ENCODE measurements at places on chromosomes 12 and 14.
A peak's percentile ranks its signal among the peaks of the same experiment; 100 is the strongest.

GRCh38 chr12:288687-289086 lies 26.1 kb upstream of the SLC6A13 start:
- no peak for DNase-seq

DNA sequence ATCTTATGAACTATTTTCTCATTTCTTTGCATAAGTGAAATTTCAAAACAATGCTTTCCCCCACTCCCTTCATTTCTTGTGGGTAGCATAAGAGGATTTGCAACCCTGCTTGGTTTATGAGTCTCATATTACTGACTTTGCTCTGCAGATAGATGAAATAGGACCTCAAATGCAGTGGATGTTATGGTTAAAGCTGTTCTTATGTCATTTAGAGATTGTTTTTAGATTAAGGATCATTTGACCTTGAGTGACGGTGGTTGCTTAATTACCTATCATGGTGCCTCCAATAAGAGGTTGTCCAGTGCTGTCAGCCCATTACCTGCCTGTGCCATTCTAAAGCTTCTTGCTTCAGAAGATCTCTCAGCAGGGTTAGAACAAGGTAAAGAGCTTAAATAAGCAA lies 351.4 kb upstream of the ATP2B1 start:
- DNase-seq = no peak

GRCh38 chr12:91249054-91249453 lies 66.4 kb upstream of the DCN start:
- no peak for DNase-seq

DNA sequence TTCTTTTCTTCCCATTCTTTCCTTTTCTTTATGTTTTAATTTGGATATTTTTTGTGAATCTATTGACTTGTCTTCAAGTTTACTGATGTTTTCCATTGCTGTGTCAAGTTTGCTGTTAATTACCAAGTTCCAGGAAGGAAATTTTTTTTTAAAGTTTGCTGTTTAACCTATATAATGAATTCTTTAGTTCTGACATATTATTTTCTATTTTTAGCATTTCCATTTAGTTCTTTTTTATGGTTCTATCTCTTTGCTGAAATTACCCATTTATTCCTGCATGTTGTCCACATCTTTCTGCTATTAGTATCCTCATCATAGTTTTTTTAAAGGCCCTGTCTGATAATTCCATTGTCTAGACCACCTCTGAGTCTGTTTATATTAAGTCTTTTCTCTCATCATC lies 27.8 kb downstream of the KLHDC1 start:
- DNase-seq = no peak

- no peak for DNase-seq
Observed at GRCh38 chr12:26692407-26692806, 140.6 kb downstream of the ITPR2 start.

- DNase-seq = no peak
Observed at GRCh38 chr12:119372540-119372939, 38.0 kb downstream of the CCDC60 start.

GRCh38 chr12:91493308-91493707 lies 310.7 kb upstream of the DCN start:
- no peak for DNase-seq

GRCh38 chr12:110073049-110073831 lies 24.9 kb upstream of the C12orf76 start:
- peak; percentile 4 for DNase-seq

GRCh38 chr14:77059276-77059915 lies 30.9 kb upstream of the IRF2BPL start:
- DNase-seq = no peak

GRCh38 chr12:123494124-123494851 lies 36.3 kb downstream of the SNRNP35 start:
- no peak for DNase-seq

- DNase-seq = no peak
Observed at GRCh38 chr12:21599143-21599999, 5.3 kb downstream of the GYS2 start.

GRCh38 chr14:92932448-92933395 lies 9.8 kb downstream of the CHGA start:
- DNase-seq = no peak

- DNase-seq = no peak
Observed at GRCh38 chr14:33678005-33678404, 272.9 kb downstream of the EGLN3 start.

DNA sequence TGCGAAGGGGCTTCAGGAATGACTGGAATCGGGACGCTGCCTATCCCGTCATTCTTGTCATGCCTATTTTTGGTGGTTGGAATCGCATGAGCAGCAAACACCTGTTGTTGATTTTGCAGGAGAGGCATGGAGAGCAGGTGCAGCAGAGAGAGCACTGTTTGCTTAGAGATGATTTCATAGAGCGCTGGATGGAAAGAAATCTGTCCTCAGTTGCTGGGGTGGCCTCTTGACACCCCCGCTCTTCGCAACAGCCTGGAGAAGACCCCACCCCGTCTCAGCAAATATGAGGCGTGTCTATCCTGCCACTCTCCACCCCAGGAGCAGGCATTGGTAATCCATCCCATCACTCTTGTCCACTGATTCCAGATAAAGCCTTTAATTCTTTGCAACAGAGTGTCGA lies 19.3 kb upstream of the NCOR2 start:
- no peak for DNase-seq

- peak; percentile 70 for DNase-seq
Observed at GRCh38 chr12:122123051-122123760, 44.6 kb downstream of the MLXIP start.

DNA sequence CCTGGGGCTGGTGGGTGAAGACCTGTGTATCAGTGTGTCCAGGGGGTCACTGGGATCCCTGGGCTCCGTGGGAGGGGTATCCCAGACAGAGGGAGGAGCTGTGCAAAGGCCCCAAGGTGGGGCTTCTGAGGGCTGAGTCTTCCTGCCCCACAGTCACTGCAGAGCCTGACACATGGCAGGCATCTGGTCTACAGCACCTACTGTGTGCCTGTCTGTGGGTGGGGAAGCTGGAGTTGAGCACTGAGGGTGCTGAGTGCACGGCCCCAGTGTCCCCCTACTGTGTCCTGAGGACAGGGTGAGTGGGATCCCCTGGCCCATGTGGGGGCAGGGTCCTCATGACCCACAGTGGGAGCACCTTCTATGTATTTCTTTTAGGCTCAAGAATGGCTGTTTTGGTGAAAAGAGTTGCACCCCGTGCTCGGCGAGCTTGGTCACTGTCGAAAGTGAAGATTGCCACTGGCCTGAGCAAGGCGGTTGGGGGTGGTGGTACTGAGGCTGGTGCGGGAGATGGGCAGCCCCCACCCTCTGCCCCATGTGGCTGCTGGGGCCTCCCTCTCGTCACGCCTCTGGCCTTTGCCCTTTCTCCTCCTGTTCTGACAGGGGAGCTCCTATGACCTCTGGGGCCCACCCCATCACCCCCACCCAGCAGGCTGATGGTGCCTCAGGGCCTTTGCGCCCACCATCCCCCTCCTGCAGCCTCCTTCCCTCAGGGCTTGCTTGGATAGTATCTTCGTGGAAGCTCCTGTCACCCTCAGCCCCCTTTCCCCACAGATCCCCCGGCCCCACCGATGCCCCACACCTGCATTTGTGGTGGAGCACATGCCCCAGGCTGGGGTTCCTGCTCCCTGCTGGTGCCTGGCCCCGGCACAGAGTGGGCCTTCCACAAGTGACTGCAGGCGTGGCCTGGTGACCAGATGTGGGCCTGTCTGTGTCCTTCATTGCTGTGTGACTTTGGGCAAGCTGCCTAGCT lies 55.8 kb downstream of the BEGAIN start:
- DNase-seq = peak; percentile 3

- DNase-seq = peak; percentile 11
Observed at GRCh38 chr14:67241411-67242167, at the start of gene PALS1. TSS of gene PALS1 (plus strand) at chr14:67241435. CDS start at chr14:67279171, 37,736 bp downstream.

DNA sequence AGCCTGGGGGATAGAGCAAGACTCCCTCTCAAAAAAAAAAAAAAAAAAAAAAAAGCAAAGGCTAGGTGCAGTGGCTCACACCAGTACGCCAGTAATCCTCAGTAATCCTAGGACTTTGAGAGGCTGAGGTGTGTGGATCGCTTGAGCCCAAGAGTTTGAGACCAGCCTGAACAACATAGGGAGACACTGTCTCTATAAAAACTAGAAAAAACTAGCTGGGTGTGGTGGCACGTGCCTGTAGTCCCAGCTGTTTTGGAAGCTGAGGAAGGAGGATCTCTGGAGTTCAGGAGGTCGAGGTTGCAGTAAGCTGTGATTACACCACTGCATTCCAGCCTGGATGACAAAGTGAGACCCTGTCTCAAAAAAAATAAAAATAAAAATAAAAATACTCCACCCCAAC lies 8.9 kb upstream of the RBM25 start:
- DNase-seq = no peak

DNA sequence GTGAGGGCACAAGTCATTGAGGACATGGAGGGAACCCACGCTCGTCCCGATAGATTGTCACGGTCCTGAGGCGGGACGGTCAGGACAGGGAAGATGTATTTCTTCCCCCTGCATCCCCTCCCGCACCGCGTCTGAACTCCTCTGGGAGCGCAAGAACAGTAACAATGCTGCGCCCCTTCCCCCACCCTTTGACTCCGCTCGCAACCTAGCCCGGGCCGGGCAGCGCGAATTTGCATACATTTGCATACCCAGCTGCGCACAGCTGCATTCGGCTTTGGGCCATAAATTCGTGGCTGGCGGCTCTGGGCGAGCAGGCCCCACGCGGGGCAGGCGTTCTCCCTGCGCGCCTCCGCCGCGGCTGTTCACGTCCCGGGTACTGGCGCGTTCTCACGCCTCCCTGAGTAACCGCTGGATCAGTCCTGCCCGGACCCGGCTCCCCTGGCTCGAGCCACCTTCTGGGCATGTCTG lies 29.0 kb upstream of the SMUG1 start:
- no peak for DNase-seq

DNA sequence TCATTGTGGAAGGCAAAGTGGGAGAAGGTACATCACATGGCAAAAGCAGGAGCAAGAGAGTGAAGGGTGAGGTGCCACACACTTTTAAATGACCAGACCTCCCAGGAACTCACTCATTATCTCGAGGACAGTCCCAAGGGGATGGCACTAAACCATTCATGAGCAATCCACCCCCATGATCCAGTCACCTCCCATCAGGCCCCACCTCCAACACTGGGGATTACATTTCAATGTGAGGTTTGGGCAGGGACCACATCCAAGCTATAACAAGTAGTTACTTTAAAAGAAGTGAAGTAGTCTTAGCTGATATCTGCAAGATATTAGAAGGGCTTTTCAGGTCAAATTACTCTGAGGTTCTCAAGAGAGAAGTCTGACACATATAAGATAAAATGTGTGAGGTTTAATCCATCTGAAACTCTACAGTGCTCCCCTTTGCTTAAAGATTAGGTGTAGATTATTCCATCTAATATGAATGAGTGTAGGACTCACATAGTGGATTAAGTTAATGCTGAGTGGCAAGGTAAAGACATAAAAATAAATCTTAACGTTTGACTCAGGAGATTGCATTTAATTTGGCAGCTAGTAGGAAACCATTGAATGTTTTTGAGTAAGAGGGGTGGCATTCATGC lies 130.8 kb downstream of the TMX1 start:
- DNase-seq = no peak

DNA sequence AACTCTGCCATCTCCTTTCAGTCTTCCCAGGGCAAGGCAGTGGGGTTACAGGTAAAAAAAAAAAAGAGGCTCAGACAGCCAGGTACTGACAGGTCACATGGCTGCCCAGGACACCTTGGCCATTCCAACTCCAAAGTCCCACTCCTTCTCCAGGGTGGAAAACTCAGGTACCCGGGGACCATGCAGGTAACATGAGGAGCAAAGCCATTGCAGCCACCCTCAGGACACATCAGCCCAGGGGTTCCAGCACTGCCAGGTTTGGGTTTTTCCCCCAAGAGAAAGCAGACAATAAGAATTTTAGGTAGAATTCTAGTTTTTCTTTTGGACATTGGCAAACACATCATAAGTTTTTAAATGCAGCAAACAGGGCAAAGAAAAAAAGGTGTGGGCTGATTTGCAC lies 15.3 kb downstream of the FAM222A start:
- no peak for DNase-seq

GRCh38 chr14:94665121-94665520 lies 52.9 kb downstream of the SERPINA3 start:
- DNase-seq = no peak

DNA sequence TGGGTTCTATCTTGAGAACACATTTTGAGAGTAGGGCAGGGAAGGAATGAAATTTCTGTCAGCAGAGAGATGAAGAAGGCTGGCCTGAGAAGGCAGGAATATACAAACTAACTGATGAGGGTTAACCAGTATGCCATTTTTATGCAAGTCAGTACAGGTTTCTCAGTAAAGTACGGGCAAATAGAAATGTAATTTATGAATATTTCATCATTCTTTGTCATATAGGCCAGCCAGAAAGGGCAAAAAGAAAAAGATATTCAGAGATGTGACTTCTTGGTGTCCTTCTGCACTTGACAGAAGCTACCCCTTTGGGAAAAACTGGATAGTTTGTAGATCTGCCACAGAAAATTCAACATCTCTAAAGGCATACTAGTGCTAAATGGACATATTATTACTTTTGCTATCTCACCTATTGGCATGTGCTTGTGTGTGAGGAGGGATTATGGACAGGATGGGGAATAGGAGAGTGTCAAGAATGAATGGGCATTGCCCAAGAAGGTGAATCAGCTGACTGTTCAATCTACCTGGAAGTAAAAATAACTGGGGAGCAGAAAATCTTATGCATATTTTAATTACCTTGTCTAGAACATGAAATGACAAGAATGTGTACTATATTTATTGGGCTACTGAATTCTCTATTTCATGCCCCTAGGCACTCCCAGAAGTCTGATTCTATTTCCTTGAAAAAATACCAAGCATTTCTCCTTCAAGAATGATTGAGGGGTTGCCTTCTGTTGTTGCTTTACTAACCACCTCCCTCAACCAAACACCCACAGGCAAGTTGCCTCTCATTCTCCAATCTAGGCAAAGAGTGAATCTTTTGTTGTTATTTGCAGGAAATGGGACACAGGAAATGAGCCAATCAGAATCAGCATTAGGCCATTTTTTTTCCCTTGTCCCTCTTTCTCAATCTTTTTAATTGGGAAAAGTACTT lies 175.1 kb upstream of the SLC38A2 start:
- DNase-seq = no peak

DNA sequence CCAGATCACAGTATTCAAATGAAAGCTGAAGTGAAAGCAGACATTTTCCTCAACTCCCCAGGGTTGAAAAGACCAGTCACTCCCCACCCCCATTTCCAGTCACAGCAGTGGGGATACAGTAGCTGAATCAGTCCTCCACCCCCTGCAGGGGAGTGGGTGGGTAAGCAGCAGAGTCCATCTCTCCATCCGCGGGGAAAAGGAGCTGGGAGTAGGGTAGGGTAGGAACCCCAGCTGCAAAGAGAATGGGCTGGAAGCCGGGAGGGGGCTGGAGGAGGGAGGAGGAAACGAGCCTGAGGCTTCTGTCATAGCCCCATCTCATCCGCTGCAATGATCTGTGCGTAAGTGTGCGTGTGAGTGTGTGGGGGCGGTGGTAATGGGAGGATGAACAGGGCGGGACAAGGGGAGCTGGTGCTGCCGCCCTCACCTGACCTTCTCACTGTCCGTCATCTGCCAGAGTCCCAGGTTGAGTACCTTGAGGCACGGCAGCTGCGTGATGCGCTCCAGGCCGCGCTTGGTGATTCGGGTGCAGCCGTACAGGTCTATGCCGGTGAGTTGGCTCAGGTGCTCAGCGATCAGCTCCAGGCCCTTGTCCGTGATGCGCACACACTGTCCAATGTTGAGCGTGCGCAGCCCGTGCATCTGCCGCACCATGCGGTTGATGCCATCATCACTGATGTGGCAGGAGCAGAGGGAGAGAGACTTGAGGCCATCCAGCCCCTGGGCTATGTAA lies 1.8 kb downstream of the FBXL14 start:
- DNase-seq = peak; percentile 48

All from activated gamma-delta T cell treated with Interleukin-2 at 50 U/mL for 16 hours (primary cell).